ENCODE measurements at places on chromosomes 11 and 22. TPM values are rescaled to one million over a fixed set of nuclear protein-coding genes. Genes with fewer than 3 reads are reported as not detected.

- H3K4me1 ChIP-seq: peaks cover 19% of the 10 kb centered on the region
- DNase-seq: no peak
- no peaks in the 10 kb centered on the region for H3K27me3 ChIP-seq
- no peak overlapping the region for H3K27ac ChIP-seq
- H3K4me3 ChIP-seq: no peak overlapping the region
Observed at GRCh38 chr22:35563211-35563610, 22.6 kb downstream of the RASD2 start.

DNA sequence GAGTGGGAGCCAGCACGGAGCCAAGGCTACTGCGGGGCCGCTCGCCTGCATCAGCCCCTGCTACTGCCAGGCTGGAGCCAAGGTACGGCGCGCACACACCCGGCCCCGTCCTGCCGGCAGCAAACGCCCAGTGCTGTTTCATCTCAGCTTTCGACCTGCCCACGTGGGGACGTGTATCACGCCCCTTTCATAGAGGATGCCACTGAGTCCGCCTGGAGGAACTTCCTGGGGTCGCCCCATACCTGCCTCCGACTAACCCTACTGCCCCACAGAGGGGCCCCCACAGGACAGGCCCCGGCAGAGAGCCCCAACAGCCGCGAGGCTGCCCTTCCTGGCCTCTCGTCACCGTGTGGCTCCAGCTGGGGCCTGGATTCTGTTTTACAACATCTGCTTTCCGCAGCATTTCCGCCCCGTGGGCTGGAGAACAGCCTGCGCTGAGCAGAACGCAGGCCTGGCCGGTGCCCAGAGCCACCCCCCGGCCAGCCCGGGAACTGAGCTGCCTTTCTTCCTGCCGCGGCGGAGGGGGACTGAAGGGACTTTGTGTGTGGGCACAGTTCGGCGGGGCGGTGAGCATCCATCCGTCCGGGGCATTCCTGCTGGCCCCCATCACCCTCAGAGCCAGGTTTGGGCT, 22.9 kb upstream of the ARHGAP8 start:
- H3K4me1 ChIP-seq: peaks cover 8% of the 10 kb centered on the region
- H3K36me3 ChIP-seq: peaks cover 4% of the 10 kb centered on the region
- DNase-seq: no peak

DNA sequence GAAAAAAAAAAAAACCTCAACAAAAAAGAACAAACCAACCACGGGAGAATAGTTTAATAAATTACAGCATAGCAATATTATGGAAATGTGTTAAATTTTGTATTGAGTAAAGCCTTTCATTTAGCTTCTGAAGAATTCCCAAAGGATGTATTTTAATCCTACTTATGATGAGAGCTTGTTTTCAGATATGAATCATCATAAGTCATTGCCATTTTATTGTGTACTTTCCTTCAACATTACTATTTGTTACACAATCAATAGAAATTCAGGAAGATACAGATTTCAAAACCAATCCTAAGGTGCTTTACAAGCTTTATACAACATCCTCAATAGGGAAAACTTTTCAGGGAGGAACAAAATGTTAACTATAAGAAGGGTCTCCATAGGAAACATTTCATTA, 200.6 kb upstream of the CTSC start:
- no peak overlapping the region for H3K4me3 ChIP-seq
- no peak overlapping the region for H3K27ac ChIP-seq
- H3K36me3 ChIP-seq: no peaks in the 10 kb centered on the region
- DNase-seq: no peak

DNA sequence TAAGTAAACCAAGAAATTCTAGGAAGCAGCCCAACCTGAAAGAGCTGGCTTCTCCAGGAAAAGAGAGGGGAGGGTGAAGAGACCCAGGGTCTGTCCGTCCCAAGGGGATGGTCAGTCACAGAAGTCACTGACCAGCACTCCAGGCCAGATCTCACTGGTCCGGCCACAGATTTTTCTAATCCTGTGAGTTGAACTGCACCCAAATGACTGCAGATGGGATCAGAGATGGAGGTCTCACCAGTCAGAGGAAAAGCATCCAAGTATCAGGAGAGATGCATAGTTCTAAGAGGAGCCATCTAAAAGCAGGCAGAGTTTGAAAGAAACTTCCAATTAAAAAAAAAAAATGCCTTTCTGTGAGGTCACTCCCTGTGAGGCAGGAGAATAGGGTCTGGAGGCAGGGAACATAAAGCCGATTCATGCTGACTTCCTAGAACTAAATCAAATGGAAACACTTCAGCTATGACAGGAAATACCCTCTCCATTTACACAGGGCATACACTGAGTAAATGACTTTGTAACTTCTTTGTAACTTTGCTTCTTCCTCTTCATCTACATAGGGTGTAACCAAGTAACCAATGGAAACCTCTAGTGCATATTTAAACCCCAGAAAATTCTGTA, 144.5 kb downstream of the CCDC34 start:
- no peaks in the 10 kb centered on the region for H3K36me3 ChIP-seq
- H3K27me3 ChIP-seq: no peaks in the 10 kb centered on the region

GRCh38 chr11:116506263-116506825, 266.4 kb downstream of the BUD13 start:
- H3K36me3 ChIP-seq: no peaks in the 10 kb centered on the region
- H3K27me3 ChIP-seq: no peaks in the 10 kb centered on the region
- DNase-seq: no peak
- no peaks in the 10 kb centered on the region for H3K4me1 ChIP-seq

DNA sequence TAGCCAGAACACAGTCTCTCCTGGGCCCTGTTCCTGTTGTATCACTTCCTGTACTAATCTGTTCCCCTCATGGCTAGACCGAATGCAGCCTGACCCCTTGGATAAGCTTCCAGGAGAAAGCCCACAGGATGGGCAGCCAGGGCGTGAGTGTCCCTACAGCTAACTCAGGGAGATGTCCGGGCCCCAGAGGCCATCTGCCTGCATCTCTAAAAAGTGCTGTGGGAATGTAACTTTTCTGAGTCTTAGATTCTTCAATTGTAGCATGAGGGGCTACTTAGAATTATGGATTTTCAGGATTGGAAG, 7.7 kb upstream of the MALAT1 start:
- no peak overlapping the region for H3K4me3 ChIP-seq
- H3K36me3 ChIP-seq: no peaks in the 10 kb centered on the region
- peaks cover 97% of the 10 kb centered on the region for H3K4me1 ChIP-seq
- no peak for DNase-seq
- H3K27me3 ChIP-seq: no peaks in the 10 kb centered on the region
- peak overlapping the region; percentile 99 for H3K27ac ChIP-seq

GRCh38 chr11:87361891-87362290, 324.2 kb downstream of the TMEM135 start:
- no peaks in the 10 kb centered on the region for H3K4me1 ChIP-seq
- H3K27ac ChIP-seq: no peak overlapping the region
- no peak overlapping the region for H3K4me3 ChIP-seq
- H3K27me3 ChIP-seq: no peaks in the 10 kb centered on the region
- no peaks in the 10 kb centered on the region for H3K36me3 ChIP-seq
- DNase-seq: no peak

- H3K4me3 ChIP-seq: no peak overlapping the region
- DNase-seq: no peak
- H3K4me1 ChIP-seq: peaks cover 23% of the 10 kb centered on the region
- H3K27ac ChIP-seq: no peak overlapping the region
- H3K27me3 ChIP-seq: no peaks in the 10 kb centered on the region
Observed at GRCh38 chr11:66119348-66120133, 49.5 kb downstream of the PACS1 start.

GRCh38 chr11:34397811-34398210, 40.0 kb upstream of the ABTB2 start:
- H3K4me3 ChIP-seq: no peak overlapping the region
- H3K4me1 ChIP-seq: no peaks in the 10 kb centered on the region
- H3K27ac ChIP-seq: no peak overlapping the region
- no peak for DNase-seq
- no peaks in the 10 kb centered on the region for H3K27me3 ChIP-seq

DNA sequence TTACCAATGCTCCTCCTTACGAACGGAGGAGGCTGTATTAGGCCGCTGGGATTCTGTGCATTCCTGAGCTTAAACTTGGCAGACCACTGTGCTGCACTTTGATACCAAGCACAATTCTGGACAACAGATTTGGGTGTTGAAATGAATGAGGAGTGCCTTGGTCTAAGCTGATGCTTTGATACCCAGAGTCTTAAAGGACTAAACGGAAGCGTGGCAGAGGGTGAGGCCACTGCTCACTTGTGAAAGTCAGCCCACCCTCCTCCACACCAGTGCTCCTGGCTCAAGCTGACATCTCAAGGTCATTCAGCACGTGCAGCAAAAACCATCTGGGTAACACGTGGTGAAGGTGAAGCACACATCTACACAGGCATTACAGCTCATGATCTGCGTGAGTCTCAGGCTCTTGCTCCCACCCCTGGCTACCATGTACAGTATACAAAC, 85.9 kb downstream of the MICAL3 start:
- H3K4me3 ChIP-seq: no peak overlapping the region
- H3K27ac ChIP-seq: peak overlapping the region; percentile 65
- H3K4me1 ChIP-seq: peaks cover 59% of the 10 kb centered on the region
- H3K36me3 ChIP-seq: no peaks in the 10 kb centered on the region

Gene TCIRG1
- total RNA-seq: 124 TPM
